ENCODE measurements at places on chromosomes 11 and 22.
A peak's percentile ranks its signal among the peaks of the same experiment; 100 is the strongest.

DNA sequence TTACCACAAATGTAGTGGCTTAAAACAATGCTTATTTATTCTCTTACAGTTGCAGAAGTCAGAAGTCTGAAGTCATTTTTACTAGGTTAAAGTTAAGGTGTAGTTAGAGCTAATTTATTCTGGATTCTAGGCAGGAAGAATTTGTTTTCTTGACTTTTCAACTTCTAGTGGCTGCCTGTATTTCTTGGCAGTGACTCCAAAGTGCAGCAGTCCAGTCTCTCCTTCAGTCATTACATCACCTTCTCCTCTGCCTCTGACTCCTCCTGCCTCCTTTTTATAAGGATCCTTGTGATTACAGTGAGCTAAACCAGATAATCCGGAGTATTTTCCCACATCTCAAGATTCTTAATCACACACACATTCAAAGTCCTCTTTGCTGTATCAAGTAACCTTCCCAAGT, 581.4 kb downstream of the KCNA4 start:
- DNase-seq, result no peak

GRCh38 chr11:5536482-5536881, 11.9 kb downstream of the OR52H1 start:
- no peak for DNase-seq

GRCh38 chr11:38411149-38411548, 1813.1 kb upstream of the RAG2 start:
- peak; percentile 30 for DNase-seq

DNA sequence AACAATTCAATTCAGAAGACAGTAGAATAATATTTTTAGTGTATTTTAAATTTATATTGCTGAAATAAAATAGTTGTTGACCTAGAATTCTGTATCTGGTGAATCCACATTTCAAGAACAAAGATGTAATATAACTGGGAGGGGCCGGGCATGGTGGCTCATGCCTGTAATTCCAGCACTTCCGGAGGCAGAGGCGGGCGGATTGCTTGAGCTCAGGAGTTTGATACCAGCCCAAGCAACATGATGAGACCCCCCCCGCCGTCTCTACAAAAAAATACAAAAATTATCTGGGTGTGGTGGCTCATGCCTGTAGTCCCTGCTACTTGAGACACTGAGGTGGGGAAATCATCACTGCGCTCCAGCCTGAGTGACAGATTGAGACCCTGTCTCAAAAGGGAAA, 72.6 kb downstream of the CD82 start:
- no peak for DNase-seq

GRCh38 chr11:47261291-47261800, 3.5 kb downstream of the NR1H3 start:
- no peak for DNase-seq

DNA sequence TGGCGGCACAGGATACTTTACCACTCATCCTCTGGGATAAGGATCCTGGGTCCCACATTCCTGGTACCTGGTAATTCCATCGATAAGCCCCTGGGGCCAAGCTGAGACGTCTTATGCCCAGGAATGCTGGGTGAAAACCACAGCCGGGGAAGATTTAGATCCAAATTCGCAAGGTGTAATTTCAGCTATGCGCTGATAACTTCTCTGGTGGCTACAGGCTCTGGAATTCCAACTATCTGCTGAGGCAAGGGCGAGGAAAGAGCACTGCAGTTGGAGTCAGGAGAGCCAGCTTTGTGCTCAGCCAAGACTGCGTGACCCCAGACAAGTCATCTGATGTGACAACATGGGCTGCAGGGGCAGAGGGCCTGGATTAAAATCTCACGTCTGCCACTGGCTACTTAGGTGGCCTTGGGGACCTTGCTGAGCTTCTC, 9.9 kb upstream of the MYEOV start:
- DNase-seq, result peak; percentile 68

DNA sequence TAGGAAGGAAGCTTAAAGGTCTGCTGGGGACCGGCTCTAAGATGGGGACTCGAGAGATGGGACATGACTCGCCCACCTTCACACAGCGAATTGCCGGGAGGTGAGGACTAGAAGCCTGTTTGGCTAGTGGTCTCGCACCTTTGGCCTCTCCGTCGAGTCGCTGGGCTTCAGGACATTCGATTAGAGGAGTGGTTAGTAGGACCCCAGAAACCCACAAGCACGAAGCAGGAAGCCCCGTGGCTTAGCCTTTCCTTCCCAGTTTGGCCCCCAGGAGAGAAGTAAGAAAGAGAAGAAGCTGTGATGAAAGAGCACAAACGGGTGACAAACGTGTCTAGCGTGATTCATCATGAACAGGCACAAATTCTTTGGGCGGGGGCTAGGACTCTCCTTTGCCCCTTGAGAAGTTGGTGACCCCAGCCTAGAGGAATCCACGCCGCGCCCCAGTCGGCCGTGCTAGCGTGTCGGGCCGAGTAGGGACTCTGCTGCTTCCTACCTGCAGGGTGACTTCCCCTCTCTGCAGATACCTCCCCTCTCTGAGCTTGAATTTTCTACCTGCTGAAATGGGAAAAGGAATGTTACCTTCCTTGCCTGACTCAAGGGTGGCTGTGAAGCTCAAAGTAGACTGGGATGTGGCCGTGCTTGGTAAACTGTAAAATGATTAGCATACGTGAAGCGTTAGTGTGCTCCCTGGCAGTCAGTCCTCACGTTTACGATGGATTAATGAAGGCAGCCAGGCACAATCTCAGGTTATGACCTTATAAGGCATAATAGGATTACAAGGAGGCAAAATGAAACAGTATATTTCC, 1.1 kb upstream of the ADM start:
- DNase-seq, result peak; percentile 87

GRCh38 chr11:115092516-115092915, 411.7 kb downstream of the CADM1 start:
- no peak for DNase-seq

GRCh38 chr22:46079861-46080821, 70.2 kb upstream of the PPARA start:
- no peak for DNase-seq

DNA sequence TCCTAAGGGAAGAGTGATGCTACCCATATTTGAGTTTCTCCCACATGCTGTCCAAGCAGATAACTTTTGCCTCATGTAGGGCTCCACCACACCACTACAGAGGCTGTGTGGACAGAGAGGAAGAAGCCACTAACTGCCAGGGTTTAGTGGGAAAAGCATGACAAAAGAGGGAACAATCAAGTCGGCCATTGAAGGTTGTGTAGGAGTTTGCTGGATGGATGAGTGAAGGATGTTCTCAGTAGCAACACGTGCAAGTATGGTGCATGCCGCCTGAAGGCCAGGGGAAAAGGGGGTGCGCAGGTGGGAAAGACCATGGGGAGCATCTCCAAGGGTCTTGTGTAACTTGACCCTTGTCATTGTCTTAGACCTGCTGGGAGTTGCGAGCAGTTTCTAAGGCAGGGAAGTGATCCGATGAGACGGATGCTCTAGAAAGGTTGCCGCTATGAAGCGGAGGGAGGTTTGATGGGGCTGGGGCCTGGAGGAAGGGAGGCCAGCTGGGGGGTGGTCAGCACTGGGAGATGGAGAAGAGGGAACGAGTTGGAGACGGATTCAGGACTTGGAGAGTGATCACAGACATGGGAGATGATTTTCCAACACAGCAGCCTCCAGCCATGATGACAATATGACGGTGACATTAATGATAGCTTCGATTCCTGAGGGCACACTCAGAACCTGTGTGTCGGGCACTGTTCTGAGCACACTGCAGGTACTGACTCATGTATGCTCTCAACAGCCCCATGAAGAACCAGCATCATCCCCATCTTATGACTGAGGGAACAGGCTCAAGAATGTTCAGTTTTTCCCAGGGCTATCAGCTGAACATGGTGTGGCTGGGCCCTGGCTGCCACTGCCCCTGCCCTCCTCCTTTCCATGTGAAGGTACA, 53.7 kb downstream of the CD6 start:
- no peak for DNase-seq

DNA sequence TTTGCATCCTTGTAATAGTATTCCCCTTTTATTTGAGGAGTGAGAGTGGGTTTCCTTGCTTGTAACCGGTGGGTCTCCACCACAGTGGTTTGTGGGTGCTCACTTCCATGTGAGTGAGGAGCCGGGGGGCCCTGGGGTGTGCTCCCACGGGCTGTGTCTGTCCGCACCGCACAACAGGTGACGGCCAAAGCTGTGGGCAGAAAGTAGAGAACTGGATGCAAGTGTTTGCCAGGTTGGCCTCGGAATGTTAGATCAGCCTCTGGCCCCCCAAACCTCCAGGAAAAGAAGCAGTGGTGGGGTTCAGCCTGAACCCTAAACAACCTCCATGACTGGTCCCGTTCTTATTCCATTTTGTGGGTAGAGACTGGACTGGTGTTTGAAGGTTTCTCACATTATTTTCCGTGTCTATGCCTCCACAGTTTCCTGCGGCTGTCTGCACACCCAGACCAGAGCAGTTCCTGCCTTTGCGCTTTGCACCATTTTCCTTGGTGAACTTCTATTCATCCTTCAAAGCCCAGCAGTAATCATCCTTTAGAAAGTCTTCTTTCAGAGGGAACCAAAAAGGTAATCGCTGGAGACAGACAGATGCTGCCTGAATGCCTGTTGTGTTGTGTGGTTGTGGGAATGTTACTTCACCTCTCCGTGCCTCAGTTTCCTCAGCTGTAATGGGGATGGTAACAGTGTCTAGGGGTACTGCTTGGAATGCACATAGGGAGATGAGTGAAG, 77.2 kb downstream of the MYEOV start:
- peak; percentile 33 for DNase-seq

GRCh38 chr11:77249427-77249826, 52.1 kb downstream of the GDPD4 start:
- DNase-seq, result no peak

DNA sequence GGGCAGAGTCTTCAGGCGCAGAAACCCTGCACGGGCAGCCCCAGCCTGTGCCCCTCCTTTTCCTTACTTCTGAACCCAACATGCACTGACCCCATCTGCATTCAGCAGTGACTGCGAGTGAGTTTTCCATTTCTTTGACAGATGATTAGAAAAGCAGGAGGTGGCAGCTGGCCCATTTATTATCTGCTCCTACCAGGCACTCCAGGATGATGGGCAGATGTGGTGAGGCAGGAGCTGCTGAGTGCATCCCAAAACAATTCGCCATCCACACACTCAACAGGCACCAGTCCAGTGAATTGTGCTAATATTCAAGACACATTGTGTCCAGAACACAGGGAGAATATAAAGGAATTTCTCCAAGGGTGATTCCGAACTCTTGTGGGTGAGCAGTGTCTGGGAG, 208.5 kb downstream of the TENM4 start:
- DNase-seq, result no peak

DNA sequence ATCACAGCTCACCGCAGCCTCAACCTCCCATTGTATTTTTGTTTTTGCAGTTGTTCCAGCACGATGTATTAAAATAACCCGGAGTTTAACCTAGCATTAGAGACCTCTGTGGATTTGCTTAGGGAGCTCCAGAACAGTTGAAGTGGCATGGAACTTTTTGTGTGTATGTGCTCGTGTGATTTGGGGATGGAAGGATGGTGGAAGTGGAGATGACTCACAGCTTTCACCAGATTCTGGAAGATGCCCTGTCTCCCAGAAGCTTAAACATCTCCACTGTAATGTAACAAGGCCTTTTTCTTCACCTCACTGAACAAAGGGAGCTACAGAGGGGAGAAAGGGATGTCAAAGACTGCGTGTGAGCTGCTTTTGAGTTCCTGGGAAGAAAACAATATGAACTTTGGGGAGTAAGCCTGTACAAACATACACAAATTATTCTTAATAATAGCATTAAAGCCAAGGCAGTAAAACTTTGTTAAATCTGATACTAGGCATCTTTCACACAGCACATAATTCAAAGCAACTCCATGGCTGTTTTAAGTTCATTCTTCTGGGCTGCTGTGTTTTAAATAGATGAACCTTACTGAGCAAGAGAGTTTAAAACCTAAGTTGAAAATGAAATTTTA, 226.4 kb downstream of the ADAMTS15 start:
- no peak for DNase-seq

DNA sequence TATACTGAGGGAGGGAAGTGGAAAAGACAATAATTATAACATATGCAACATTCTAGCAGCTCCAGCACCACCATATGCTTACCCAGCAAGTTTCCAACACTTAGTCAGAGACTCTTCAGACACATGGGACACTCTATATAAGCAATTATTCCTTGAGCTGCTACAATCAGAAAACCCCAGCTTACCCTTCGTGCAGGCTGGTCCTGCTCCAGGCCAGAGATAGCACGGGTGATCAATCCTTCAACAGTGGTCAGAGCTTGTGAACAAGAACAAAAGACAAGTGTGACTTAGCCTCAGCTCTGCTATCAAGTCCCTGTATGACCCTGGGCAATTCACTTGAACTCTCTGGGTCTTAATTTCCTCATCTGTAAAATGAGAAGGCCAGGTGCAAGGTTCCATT, 1.5 kb downstream of the ZPR1 start:
- no peak for DNase-seq

- DNase-seq, result no peak
Measured at GRCh38 chr11:7655253-7656217, 17.8 kb downstream of the CYB5R2 start.

- DNase-seq, result no peak
Measured at GRCh38 chr11:60064111-60064510, 7.6 kb downstream of the MS4A3 start.

- no peak for DNase-seq
Measured at GRCh38 chr11:67588136-67588503, 4.5 kb downstream of the GSTP1 start.

- no peak for DNase-seq
Measured at GRCh38 chr11:1205987-1206331, 16.9 kb upstream of the MUC5B start.

DNA sequence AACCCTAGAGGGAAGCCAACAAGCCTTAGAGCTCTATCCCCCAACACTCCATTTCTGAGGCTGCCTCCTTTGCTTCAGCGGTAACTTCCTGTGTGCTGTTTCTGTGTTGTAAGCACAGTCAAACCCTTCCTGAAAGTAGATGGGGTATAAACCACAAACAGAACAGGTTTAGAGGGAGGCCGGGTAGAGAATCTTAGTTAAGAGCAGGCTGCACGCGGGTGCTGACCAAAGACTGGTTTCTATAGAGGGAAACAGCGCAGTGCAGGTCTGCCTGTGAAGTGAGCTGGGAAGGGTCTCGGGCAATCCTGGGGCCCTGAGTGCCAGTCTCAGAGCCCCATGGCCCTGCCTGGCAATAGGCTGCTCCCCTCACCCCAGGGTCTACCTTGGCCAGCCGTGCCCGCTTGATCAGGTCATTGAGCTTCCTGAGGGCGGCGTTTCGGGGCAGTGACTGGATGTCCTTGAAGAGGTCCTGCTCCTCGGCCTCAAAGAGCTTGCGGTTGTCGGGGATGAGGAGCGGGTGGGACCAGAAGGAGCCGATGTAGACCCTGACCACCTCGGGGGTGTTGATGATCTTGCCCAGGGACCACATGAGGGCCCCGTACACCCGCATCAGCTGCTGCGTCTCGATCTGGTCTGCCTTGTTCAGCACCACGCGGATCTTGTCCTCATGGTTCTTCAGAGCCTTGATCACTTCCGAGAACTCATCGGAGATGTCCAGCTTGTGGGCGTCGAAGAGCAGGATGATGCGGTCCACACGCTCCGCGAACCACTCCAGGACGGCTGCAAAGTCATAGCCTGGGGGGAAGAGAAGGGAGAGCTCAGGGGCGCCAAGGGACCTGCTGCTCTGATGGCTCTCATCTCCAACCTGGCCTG, 15.3 kb upstream of the CDC42BPG start:
- DNase-seq, result no peak
